ENCODE measurements at places on chromosomes 3 and 15.
A peak's percentile ranks its signal among the peaks of the same experiment; 100 is the strongest.

- no peak overlapping the region for H3K27ac ChIP-seq
- no peaks in the 10 kb centered on the region for H3K36me3 ChIP-seq
- DNase-seq: peak; percentile 52
Measured at GRCh38 chr3:162302983-162303624, 806.5 kb downstream of the OTOL1 start.

GRCh38 chr3:52038227-52038626 is 18.1 kb downstream of the DUSP7 start:
- peaks cover 2% of the 10 kb centered on the region for H3K4me1 ChIP-seq
- H3K4me3 ChIP-seq: no peak overlapping the region
- H3K36me3 ChIP-seq: no peaks in the 10 kb centered on the region

DNA sequence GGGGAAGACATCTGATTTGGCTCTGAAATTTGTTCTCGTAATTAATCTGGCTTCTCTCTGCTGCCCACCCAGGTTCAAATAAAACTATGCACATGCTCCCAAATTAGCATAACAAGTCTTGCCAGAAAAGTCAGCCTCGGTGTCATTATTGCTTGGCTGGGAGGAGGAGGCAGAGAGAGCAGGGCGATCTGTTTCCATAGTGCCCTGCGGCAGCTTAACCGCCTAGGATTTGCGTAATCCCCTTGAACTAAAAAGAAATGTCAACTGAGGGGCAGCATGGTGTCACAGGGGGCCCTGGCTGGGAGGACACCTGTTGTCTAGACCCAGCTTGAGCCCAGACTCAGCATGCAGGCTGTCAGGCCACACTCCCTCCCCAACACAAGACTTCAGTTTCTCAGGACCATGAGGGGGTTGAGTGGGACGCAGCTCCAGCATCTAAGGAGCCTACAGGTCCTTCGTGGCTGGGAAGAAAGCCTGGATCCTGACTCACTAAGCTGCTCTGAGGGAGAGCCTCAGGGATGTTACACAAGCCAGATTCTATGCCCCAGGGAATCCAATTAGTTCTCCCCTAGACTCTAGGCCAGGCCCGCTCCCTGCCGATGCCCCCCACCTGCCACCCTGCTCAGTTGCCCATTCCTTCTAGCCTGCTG is 17.3 kb downstream of the MRPS11 start:
- peaks cover 1% of the 10 kb centered on the region for H3K4me1 ChIP-seq
- peak; percentile 10 for DNase-seq
- no peak overlapping the region for H3K4me3 ChIP-seq

DNA sequence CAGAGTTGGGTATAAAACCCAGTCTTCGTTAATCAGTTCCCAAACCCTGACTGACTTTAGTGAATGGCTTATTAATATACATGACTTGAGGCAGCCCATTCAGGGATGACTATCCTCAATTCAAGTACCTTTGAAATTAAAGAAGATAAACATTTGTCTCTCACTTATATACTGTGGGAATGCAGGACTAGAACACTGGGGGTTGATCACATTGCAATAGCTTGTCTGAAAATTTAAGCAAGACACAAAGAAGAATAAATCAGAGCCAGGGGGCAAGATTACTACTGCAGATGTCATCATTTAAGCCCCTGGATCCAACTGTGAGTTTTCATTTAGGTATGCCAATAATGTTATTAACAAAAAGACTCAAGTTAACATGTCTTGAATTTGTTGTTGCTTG is 647.7 kb downstream of the ZPLD1 start:
- H3K27me3 ChIP-seq: no peaks in the 10 kb centered on the region
- no peak overlapping the region for H3K4me3 ChIP-seq
- DNase-seq: no peak
- H3K36me3 ChIP-seq: no peaks in the 10 kb centered on the region

DNA sequence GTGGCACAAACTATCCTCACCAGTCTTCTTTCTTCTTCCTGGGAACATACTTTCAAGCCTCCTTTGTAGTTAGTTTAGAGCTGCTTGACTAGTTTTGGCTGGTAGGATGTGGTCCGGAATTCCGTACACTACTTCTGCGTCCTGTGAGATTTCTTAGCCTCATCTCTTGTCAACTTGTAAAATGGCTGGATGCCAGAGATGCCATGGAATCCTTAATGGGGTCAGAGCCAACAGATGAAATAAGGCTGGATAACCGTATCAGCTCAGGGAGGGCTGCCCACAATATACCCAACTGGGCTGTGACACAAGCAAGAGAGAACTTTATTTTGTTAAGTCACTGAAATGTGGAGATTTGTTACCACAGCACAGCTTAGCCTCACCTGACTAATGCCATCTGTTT is 466.9 kb upstream of the MDFIC2 start:
- DNase-seq: no peak
- no peaks in the 10 kb centered on the region for H3K36me3 ChIP-seq
- H3K4me3 ChIP-seq: no peak overlapping the region
- H3K4me1 ChIP-seq: no peaks in the 10 kb centered on the region
- H3K27ac ChIP-seq: no peak overlapping the region
- H3K27me3 ChIP-seq: no peaks in the 10 kb centered on the region

DNA sequence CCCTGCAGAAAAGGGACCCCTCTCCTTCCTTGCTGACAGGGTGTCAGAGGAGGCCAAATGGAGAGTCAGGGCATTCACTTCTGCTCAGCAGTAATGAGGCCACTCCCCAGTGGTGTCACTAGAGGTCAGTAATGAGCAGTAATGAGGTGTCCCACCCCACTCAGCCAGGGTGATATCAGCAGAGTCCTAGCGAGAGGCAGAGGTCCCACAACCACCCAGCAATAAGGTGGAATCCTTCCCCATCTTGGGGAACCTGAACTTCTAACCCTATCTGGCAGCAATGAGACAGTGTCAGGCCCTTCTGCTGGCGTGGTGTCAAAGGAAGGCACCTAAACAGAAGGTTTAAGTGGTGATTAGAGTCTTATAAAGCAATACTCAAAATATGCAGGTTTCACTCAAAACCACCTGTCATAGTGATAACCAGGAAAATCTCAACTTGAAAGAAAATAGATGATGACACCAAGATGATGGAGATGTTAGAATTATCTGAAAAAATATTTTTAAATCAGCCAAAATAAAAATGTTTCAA is 12.9 kb downstream of the OCA2 start:
- no peaks in the 10 kb centered on the region for H3K4me1 ChIP-seq
- no peaks in the 10 kb centered on the region for H3K27me3 ChIP-seq
- no peak overlapping the region for H3K27ac ChIP-seq
- peak; percentile 66 for DNase-seq
- H3K4me3 ChIP-seq: no peak overlapping the region

DNA sequence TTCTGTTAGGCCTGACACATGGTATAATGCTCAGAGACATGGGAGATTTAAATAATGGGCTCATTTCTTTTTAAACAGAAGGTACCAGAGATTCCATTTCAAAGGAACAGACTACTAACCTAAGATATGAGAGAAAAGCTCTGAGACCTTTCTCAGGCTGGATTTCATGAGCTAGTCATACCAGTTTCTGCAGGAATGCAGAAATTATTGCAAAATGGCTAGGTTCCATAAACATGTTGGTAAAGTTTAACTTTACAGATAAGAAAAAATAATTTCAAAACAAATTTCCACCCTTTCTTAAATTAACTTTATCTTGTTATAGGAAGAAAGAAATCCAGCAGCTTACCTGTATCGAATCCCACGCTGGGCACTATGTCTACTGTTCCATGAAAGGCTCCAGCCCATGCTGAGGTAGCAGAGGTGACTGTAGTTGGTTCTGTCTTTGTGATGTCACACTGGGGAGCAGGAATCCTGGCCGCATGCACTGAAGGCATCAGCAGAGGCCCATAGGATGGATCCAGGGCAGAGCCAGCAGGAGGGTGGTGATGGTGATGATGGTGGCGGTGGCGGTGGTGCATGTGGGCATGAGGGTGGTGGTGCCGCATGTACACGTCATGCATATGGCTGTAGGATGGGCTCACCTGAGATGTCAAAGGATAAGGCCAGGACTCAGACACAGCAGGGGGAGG is 22.6 kb downstream of the VGLL3 start:
- no peak overlapping the region for H3K27ac ChIP-seq
- no peaks in the 10 kb centered on the region for H3K27me3 ChIP-seq
- no peak overlapping the region for H3K4me3 ChIP-seq
- DNase-seq: no peak

DNA sequence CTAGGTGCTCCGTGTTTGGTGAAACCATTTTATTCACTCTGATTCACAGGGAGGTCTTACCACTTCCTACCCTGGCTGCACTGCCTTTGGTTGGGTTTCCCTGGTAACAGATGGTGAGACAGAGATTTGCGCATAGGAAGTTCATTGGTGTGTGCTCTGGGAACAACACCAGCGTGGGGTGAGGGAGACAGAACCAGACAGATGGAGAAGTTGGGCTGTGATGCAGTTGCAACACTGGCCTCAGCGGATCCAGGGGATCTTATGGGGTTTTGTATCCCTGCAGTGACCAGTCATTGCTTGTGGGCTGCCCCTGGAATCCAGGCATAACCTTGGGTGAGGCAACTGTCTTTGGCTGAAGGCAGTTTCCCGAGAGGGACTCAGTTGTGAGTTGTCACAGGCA is 12.5 kb upstream of the IL16 start:
- no peak overlapping the region for H3K4me3 ChIP-seq
- no peak for DNase-seq
- no peak overlapping the region for H3K27ac ChIP-seq
- no peaks in the 10 kb centered on the region for H3K36me3 ChIP-seq
- no peaks in the 10 kb centered on the region for H3K27me3 ChIP-seq

DNA sequence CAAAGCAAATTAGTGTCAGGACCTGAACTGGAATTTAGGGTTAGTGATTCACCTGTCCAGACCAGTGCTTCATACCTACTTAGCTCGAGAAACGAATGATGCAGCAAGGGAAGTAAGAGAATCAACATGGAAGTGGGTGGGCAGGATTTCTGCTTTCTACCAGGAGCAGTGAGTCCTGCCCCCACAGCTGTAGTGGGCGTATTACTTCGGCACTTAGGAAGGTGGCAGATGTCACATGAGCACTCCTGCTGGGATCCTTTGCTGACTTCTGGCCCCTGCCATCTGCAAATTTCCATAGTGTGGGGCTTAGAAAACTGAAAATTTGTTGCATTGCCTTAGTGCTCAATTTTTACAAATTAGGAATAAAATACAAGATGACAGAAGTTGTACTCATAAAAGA is 31.2 kb downstream of the RYR3 start:
- H3K27me3 ChIP-seq: no peaks in the 10 kb centered on the region
- H3K36me3 ChIP-seq: no peaks in the 10 kb centered on the region
- no peak overlapping the region for H3K27ac ChIP-seq
- H3K4me3 ChIP-seq: no peak overlapping the region
- H3K4me1 ChIP-seq: no peaks in the 10 kb centered on the region
- no peak for DNase-seq

DNA sequence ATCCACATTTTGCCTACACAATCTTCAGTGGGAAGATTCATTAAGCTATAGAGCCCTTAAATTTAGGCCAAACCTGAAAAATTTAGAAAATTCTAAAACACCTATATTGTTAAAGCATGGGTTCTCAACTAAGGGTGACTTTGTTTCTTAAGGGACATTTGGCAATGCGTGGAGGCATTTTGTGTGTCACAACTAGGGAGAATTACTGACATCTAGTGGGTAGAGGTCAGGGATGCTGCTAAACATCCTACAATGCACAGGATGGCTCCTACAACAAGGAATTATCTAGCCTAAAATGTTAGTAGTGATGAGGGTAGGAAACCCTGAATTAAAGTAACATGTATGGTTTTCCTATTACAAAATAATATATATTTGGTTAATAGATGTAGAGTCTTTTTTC is 55.8 kb downstream of the TBC1D5 start:
- H3K4me3 ChIP-seq: no peak overlapping the region
- no peaks in the 10 kb centered on the region for H3K27me3 ChIP-seq
- H3K4me1 ChIP-seq: no peaks in the 10 kb centered on the region
- H3K27ac ChIP-seq: no peak overlapping the region

GRCh38 chr3:171249245-171249644 is 211.0 kb downstream of the TNIK start:
- no peak overlapping the region for H3K27ac ChIP-seq
- H3K27me3 ChIP-seq: no peaks in the 10 kb centered on the region
- H3K36me3 ChIP-seq: no peaks in the 10 kb centered on the region
- no peak for DNase-seq
- no peaks in the 10 kb centered on the region for H3K4me1 ChIP-seq

GRCh38 chr3:38349684-38350359 is 3.2 kb downstream of the XYLB start:
- no peaks in the 10 kb centered on the region for H3K36me3 ChIP-seq
- peaks cover 3% of the 10 kb centered on the region for H3K4me1 ChIP-seq
- H3K4me3 ChIP-seq: no peak overlapping the region
- no peak for DNase-seq
- no peak overlapping the region for H3K27ac ChIP-seq

DNA sequence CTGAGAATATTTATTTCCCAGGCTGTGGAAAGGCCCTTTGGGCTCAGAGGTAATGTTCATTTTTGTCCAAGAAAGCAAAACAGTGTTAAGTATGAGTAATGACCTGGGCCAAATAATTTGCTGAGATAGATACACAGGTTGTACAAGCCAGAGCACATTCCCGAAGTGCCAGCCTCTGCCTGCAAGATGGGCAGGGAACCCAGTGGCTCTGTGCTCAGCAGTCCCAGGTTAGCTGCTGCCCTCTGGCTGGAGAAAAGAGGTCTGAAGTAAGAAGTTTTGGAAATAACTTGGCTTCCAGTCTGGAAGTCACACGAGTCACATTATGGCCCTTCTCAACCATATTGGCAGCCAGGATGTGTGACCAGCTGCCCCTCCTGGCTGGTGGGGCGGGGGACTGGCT is 20.2 kb downstream of the MYZAP start:
- no peak overlapping the region for H3K27ac ChIP-seq
- no peaks in the 10 kb centered on the region for H3K27me3 ChIP-seq
- no peaks in the 10 kb centered on the region for H3K36me3 ChIP-seq
- H3K4me1 ChIP-seq: peaks cover 7% of the 10 kb centered on the region
- no peak overlapping the region for H3K4me3 ChIP-seq
- DNase-seq: no peak

GRCh38 chr3:137202941-137203340 is 245.2 kb downstream of the IL20RB start:
- H3K4me3 ChIP-seq: no peak overlapping the region
- H3K4me1 ChIP-seq: no peaks in the 10 kb centered on the region
- H3K27me3 ChIP-seq: no peaks in the 10 kb centered on the region

DNA sequence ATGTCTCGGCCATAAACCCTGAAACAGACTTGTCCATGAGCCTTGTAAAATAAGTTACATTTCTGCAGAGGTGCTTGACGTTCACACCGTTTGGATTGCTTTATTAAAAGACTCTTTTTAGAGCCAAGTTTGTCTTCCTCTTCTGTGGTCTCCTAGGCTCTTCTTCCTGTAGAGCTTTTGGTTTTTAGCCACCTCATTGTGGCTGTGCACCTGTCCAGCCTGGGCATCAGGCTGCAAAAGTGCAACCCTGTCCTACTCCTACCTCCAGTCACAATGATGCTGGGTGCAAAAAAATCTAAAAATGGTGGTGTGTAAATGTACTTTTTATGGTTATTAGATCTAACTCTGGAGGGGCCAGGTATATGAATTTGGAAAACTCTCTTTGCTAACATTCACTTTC is 2.8 kb upstream of the RIOX2 start:
- DNase-seq: no peak
- H3K36me3 ChIP-seq: no peaks in the 10 kb centered on the region
- H3K4me1 ChIP-seq: no peaks in the 10 kb centered on the region
- H3K27ac ChIP-seq: no peak overlapping the region

- H3K4me1 ChIP-seq: peaks cover 79% of the 10 kb centered on the region
- H3K36me3 ChIP-seq: peaks cover 31% of the 10 kb centered on the region
- no peak overlapping the region for H3K4me3 ChIP-seq
Measured at GRCh38 chr15:73986055-73986775, 5.9 kb downstream of the STOML1 start.

Measured in mesenchymal stem cell (in vitro differentiated cells and primary cell).